Stimulated activated CD4-positive, alpha-beta T cell treated with anti-CD3 and anti-CD28 coated beads, TNF-alpha, amount 100 ng/mL, for 1 hour (primary cell): ENCODE measurements at places on chromosomes 4 and X.

DNA sequence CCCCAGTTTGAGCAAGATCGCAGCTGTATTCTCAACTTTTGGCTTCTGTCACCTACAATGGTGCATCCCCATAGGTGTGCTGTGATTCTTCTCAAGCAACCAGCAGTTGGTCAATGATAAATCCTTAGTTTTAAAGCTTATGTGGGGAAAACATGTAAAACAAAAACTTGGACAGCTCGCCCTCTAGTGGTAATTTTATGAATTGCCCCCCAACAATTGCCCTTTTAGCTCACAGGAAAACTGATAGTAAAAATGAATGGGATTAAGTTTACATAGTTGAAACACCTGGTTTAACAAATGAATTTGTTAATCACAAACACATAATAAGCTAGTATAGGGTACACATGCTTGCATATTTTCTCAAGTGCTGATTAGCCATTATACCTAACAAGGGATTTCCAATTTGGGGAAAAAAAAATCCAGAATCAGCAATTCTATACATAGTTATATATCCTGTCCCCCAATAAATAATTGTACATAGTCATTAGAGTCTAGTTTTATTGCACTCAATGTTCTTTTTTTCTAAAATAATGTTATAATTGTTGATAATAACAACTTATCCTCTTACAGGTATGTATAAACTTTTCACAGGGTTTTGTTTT, 30.1 kb downstream of the TEX13A start:
- no peak for DNase-seq

DNA sequence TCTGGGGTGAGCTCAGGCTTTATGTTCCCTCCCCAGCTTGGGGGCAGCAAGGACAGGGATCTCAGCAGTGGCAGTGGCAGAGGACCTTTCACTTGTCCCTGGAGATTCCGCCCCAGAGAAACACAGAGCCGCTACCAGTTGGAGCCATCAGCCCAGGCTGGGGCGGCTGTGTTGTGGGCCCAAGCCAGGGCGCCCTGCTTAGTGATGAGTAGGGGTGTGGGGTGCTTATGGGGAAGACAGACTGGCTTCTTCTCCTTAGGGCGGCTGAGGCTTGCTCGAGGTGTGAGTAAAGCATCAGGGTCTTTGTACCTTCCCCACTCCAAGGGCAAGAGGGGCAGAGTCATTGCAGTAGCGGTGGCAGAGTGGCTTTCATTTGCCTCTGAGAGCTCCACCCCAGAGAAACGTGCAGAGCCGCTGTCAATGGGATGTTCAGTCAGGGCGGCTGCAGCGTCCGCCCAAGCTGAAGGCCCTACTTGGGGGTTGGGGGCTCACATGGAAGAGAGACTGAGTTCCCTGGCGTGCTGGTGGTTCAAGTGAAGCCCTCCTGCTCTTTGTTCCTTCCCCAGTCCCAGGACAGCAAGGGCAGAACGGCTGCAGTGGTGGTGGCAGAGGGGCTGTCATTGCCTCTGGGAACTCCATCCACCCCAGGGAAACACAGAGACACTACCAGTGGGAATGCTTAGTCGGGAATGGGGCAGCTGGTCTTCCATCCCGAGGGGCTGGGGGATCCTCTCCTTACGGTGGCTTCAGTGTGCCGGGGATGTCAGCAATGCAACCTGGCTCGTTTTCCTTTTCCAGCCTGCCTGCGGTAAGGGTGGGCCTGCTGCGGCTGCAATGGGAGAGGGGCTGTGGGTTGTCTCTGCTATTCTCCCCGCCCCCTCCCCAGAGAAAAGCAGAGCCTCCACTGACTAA, 2142.5 kb upstream of the TENM3 start:
- no peak for DNase-seq

DNA sequence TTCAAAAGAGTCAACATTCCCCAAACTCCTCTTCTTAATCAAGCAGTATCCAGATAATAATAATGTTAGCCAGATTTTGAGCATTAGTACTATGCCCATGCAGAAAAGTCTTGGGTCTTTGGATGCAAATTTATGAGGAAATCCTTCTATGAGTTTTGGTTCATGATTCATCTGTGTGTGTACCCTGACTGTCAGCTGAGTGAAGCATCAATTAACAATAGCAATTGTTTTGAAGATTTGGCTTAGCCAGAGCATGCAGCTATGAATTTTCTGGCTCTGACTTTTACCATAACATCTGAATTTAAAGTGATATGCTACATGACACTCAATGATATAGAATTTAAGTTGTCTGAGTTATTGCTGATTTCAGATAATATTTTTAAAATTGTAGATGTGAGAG, 145.8 kb downstream of the KLHL4 start:
- DNase-seq: no peak

- no peak for DNase-seq
Measured at GRCh38 chr4:25723409-25723808, 67.8 kb downstream of the SLC34A2 start.

DNA sequence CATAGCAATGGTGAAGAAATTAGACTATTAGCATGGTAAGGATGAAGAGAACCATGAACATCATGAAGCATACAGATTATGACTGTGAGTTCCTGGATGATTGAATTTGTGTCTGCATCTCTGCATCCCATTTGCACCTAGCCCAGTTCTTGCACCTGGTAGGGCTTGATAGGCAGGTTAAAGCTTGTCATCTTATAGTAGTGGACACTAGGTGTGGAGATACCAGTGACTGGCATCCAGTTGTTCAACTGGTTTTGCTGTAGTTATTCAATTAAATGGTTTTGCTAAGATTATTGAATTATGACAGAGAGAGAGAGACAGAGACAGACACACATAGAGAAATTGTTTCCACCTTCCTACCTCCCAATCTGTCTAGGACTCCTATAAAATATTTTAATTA, 5.0 kb downstream of the ADH7 start:
- no peak for DNase-seq

GRCh38 chrX:149522916-149523315, 17.8 kb upstream of the IDS start:
- DNase-seq: no peak
